ENCODE measurements at places on chromosomes 12 and 14.

DNA sequence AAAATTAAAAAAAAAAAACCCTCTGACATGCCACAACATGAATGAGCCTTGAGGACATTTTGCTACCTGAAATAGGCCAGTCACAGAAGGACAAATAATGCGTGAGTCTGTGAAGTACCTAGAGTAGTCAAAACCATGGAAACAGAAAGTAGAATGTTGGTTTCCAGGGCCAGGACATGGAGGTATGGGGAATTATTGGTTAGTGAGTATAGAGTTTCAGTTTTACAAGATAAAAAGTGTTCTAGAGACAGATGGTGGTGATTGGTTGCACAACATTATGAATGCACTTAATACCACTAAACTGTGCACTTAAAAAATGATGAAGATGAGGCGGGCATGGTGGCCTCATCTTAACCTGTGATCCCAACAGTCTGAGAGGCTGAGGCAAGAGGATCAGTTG, 47.6 kb upstream of the ZFP36L1 start:
- DNase-seq = no peak

- DNase-seq = no peak
Observed at GRCh38 chr14:52840877-52841276, 49.5 kb upstream of the GNPNAT1 start.

- no peak for DNase-seq
Observed at GRCh38 chr12:89173096-89173495, 179.2 kb downstream of the DUSP6 start.

DNA sequence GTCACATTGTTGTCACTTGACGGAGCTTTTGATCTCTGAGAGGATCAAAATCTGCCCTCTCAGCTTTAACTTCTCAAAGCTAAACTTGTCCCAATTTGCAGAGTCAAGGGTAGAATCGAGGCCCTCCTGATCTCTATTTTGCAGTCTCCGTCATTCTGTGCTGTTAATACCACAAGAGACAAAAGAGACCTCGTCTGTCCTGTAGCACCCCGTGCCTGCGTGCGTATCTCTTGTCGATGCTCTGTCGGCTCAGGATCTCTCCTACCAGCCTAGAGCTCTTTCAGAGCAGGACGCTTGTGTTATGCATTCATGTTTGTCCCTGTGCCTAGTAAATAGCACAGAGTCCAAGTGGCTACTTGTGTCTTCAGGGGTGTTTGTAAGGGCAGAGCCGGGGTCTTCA, 5.1 kb downstream of the EVL start:
- DNase-seq = no peak

DNA sequence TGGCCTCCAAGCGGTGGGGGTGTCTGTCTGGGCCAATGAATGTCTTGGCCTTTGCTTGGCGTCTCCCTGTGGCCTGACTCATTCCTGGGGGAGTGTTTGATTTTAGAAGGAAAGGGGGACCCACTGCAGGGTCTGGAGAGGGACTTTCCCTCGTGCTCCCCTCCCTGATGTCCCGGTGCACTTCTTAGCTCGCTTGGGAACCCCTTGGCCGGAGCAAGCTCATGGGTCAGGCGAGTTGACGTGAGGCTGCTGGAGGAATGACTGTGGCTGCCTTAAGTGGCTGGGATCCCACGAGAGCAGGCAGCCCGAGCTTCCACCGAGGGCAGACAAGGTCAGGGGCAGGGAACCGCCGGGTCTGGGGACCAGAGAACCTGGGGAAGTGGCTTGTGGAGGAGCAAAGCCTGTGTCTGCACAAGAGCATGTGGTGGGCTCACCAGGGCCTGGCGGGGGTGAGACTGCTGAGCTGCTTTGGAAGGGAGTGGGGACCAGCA, 218.4 kb upstream of the C14orf180 start:
- DNase-seq = no peak

DNA sequence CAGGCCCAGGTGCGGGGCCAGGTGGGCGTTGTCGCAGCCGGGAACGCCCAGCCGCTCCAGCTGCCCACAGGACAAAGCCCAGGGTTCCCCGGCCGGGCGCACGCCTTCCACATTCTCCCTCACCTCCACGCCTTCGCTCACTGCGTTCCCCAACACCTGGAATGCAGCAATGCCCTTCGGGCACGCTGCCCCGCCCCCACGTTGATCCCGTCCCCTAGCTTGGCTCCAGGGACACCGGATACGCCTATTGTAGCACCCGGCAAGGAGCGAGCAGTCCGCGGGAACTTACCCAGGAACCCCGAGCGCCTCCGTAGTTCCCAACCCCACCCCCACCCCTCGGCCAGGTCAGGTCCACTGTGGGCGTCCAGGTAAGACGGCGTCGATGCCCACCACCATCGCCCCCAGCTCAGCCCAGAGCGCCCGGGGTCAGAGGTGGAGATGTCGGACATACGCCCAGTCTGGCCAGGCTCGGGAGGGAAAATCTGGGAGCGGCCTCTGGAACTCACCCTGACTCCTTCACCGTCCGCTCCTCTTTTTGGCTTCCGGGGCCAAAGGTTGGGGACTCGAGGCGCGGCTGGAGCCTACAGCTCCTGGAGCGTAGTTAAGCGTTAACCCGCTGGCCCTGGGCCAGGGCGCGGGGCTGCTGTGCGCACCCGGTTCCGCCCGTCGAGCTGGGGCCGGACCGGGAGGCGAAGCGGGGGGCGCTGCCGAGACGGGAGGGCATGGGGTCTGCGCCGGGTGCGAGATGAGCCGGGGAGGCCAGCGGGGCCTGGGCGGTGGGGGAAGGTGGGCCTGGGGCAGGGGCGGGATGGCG, 594 bp upstream of the CEP170B start:
- no peak for DNase-seq

GRCh38 chr14:106738075-106738474, 1211.7 kb downstream of the TMEM121 start:
- DNase-seq = no peak

- no peak for DNase-seq
Observed at GRCh38 chr14:105203057-105203531, 22.0 kb upstream of the NUDT14 start.

- no peak for DNase-seq
Observed at GRCh38 chr12:21444193-21445146, 7.0 kb downstream of the PYROXD1 start.

DNA sequence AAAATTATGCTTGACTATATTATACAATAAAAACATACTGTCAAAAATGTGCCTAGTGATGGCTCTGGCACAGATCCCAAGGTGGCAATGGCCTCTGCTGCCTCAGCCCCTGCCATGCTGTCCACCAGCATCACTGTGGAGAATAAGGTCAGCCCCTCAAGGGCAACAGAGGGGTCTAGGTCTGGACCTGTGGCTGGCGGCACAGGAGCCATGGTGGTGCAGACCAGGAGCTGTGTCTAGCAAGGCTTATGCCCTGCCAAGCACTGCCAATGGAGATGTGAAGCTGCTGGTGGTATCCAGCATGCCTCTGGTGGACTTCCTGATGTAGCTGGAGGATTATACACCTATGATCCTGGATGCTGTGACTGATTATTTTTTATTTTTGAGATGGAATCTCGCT, 125.9 kb downstream of the DENND5B start:
- DNase-seq = no peak

DNA sequence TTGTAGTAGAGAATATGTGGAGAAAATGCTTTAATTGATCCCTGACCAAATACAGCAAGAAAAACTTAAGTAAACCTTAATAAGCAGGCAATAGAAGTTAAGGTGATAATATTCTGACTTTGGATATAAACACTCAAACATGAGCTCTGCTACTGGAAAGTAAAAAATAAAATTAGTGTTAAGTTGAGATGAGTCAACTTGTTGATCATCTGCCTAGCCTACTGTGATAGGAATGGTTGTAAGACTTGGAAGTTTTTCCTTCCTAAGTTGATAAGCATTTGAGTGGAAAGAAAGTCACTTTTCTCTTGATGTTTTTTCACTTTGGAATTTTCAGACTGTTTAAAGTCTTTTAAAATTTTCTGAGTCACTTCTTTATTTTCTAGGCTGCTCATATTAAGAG, 26.0 kb downstream of the ADIPOR2 start:
- DNase-seq = no peak

Data from NCI-H187 treated with DMSO at 0.1 percent for 48 hours (cell line).